EL (cell line): ENCODE measurements at places on chromosomes 3 and 15.

DNA sequence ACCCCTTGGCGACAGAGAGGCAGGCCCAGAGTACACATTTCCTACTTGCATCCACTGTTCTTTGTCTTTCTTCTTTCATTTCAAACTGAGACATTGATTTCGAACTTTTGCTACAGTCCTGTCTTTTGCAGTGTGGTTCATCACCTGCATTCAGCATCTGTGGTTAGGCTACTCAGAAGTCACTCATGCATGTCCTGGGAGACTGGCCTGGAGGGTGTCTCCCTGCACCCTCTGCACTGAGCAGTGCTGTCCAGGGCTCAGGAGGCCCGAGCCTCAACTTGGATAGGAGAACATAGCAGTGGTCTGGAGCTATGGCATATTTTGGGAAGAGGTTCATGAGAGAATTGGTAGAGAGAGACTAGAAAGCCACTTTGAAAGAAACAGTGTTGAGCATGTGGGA, 240.2 kb upstream of the TPRG1 start:
- DNase-seq = no peak

GRCh38 chr15:69472046-69472445, 19.4 kb downstream of the RPLP1 start:
- no peak for DNase-seq

GRCh38 chr3:148513096-148513543, 184.6 kb upstream of the AGTR1 start:
- DNase-seq = peak; percentile 33

DNA sequence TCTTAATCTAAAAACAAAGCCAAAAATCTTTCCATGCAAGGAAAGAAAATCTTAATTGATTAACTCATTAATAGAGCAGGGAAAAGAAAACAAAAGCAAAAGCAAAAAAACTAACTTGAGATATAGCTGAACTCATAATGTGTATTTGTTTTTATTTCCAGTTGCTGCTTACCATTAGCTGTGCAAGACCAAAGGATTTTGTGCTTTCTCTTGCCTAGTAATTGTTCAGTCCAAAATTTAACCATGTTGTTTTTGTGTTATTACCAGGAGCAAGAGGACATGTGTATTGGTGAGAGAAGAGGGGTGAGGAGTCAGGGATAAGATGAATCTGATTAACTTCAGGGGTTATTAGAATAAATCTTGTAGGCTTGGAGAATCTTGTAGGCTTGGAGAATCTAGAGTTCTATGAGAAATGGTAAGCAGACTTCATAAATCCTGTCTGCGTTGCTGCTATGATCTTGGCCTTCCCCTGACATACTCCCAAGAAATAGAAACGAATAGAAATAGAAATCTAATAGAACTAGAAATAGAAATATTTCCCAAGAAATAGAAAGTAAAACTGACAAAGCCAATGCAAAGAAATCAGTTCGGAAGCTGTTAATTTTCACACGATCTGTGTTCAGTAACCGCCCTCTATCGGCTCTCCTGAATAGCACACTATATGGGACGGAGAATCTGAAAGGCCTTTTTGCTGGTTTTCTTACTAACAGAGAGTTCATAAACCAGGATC, 72.6 kb upstream of the TNFSF10 start:
- DNase-seq = peak; percentile 37

- DNase-seq = no peak
Measured at GRCh38 chr3:188513662-188514328, 359.8 kb downstream of the LPP start.

GRCh38 chr15:91578511-91578910, 275.0 kb upstream of the SLCO3A1 start:
- no peak for DNase-seq

- no peak for DNase-seq
Measured at GRCh38 chr3:53122933-53123305, 7.3 kb downstream of the RFT1 start.

GRCh38 chr3:9026320-9027045, 63.2 kb upstream of the RAD18 start:
- no peak for DNase-seq

- no peak for DNase-seq
Measured at GRCh38 chr15:39056357-39056756, 491.7 kb upstream of the RASGRP1 start.

GRCh38 chr15:98763179-98763578, 114.8 kb downstream of the IGF1R start:
- DNase-seq = no peak

DNA sequence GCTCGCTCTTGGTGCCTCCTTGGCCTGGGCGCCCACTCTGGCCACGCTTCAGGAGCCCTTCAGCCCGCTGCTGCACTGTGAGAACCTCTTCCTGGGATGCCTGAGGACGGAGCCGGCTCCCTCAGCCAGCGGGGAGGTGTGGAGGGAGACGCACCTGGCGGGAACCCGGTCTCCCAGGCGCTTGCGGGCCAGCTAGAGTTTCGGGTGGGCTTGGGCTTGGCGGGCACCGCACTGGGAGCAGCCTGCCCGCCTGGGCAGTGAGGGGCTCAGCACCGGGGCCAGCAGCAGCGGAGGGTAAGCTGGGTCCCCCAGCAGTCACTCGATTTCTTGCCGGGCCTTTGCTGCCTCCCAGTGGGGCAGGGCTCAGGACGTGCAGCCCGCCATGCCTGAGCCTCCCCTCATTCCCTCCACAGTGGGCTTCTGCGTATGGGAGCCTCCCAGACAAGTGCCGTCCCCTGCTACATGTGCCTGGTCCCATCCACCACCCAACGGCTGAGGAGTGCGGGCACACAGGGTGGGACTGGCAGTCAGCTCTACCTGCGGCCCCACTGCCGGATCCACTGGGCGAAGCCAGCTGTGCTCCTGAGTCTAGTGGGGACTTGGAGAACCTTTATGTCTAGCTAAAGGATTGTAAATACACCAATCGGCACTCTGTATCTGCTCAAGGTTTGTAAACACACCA, 708.7 kb downstream of the VGLL3 start:
- DNase-seq = no peak

DNA sequence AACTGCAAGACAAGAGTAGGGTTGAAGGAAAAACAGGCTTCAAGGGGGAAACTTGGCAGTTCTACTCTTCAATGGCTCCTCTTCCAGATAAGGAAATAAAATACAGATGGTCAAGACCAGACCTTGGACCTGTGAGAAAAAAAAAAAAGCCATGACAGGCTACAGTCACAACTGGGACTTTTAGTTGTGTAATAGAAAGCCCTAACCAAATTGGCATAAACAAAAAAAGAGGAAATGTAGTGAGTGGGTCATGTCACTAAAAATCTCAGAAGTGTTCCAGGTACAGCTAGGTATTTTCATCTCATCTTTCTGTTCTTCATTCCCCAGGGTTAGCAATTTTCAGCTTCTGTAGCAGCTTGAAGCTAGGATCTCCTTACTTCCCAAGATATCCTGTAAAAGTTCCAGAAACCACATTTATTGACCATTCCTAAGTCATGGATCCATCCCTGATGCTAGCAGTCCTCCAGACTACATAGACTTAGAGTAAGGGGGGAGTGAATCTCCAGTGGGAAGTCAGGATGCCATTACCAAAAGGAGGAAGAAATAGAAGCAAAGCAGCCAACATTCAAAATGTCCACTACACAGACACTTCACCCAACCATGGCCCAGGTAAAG, 61.0 kb upstream of the CSTA start:
- no peak for DNase-seq

- no peak for DNase-seq
Measured at GRCh38 chr3:63933459-63933858, 21.3 kb upstream of the SCAANT1 start.

GRCh38 chr15:39106950-39107349, 473.9 kb upstream of the THBS1 start:
- DNase-seq = no peak

DNA sequence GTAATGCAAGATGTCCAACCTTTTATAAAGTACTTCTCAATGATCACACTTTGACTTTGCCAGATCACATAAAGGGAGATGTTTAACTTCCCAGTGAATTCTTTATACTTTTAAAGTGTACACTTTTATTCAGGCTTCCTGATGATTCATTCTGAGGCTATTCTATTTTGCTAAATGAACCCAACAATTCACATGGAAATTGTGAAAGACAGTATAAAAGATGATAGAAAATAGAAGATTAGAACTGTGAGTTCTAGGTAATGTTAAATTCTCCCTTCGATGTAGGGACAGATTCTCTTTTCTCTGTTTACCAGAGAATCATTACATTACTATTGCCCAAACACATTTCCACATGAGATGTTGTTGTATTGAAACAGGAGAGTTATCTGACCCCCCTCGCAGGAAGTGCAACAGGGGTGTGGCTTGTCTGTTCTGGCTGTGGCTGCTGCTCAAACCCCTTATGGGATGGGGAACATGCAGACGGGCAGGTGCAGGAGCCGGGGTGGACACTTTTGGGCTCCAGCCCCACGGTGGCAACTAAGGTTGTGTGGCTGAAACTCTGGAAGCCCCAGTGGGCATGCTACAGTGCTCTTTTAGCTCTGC, 131.3 kb upstream of the LRTM1 start:
- peak; percentile 14 for DNase-seq
